ENCODE measurements at places on chromosomes 12 and 14. TPM values are rescaled to one million over a fixed set of nuclear protein-coding genes. Genes with fewer than 3 reads are reported as not detected.

DNA sequence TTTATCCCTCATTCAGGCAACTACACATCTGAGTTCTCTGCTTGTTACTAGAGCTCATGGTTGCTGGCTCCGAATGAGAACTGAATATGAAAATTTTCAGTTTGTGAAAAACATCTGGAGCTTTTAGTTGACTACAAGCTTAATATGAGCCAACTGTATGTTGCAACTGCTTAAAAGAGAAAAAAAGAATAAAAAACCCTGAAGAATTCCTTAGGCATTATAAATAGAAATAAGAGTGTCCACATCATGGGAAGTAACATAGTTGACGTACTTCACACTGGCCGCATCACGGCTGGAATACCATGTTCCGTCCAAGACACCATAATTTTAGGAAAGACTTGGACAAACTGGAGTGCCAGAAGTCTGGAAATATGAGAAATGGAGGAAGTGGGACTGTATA, 57.9 kb downstream of the PDE3A start:
- DNase-seq, result no peak

- DNase-seq, result no peak
Measured at GRCh38 chr14:32249780-32250179, 46.7 kb upstream of the RNU6-8 start.

GRCh38 chr14:69291396-69291795, 31.4 kb downstream of the GALNT16 start:
- DNase-seq, result no peak

The TESPA1 gene
- total RNA-seq, result 1.0 TPM

- no peak for DNase-seq
Measured at GRCh38 chr12:116144384-116144783, 133.1 kb downstream of the MED13L start.

- no peak for DNase-seq
Measured at GRCh38 chr14:68421116-68421515, 371.8 kb downstream of the ZFP36L1 start.

DNA sequence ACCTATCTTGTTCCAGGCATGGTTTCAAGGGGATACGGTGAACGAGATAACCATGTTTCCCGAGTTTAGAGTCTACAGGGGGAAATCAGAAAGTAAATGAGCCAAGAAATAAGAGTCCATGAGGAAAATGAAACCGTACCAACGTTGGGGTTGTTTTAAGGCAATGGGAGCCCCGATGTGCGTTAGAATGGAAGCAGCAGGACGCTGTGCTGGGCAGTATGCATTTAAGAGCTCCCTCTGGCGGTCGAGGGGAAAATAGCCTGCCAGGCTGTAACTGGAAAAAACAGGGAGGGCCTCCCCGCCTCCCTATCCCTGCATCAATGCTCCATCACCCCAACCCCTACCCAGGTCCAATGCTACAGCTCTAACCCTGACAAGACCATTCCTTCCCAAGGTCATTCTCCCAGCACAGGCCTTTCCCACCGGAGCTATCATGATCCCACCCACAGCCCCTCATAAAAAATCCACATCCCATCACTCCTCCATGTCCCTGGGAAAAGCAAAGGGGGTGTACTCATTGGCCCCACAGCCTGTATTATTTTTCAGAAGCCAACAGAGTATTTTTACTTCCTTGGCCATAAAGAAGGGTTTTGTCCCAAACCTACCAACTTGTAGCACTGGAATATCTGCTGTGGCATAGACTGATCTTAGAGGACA, 226.3 kb upstream of the NOS1 start:
- peak; percentile 60 for DNase-seq

The LRRIQ1 gene
- total RNA-seq, result 0.19 TPM

GRCh38 chr12:89983622-89984021, 275.0 kb upstream of the ATP2B1 start:
- no peak for DNase-seq

- no peak for DNase-seq
Measured at GRCh38 chr14:85291731-85292130, 238.2 kb upstream of the FLRT2 start.
